8988T (cell line): ENCODE measurements at places on chromosomes 7 and 10.

DNA sequence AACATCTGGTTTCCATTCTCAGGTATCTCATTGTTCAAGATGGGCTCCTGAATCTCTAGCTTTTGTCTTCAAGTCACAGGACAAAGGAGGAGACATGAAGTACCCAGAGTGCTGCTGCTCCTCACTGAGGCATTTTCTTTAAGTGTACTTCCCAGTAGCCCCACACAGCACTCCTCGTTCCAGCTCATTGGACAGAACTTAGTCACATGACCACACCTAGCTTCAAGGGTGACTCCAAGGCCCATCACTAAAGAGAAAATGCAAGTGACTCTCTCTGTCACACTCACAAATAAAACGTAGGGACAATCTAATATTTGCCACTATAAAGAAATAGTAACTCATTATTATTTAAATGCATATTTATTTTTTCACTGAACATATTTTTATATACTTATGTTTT is 58.3 kb upstream of the NEUROD6 start:
- DNase-seq, result no peak

- DNase-seq, result no peak
These were observed 107.1 kb downstream of the INPP5A start for GRCh38 chr10:132644527-132645246.

DNA sequence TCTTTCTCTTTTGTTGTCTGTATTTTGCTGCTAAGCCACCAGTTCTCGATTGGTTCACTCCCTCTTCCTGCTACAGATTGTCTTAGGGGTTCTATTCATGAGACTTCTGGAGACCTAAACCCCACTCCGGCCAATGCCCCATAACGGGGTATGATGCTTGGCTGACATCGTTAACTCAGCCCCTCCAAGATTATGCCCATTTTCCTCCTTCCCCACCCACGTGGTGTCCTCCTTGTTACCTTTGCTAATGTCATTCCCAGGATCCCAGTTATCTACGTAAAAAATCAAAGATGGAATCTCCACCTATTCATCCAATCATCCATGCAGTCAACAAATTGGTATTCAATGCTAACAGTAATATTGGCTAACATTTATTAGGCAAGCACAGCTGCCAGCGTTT is 228.3 kb downstream of the CAMK1D start:
- DNase-seq, result no peak

DNA sequence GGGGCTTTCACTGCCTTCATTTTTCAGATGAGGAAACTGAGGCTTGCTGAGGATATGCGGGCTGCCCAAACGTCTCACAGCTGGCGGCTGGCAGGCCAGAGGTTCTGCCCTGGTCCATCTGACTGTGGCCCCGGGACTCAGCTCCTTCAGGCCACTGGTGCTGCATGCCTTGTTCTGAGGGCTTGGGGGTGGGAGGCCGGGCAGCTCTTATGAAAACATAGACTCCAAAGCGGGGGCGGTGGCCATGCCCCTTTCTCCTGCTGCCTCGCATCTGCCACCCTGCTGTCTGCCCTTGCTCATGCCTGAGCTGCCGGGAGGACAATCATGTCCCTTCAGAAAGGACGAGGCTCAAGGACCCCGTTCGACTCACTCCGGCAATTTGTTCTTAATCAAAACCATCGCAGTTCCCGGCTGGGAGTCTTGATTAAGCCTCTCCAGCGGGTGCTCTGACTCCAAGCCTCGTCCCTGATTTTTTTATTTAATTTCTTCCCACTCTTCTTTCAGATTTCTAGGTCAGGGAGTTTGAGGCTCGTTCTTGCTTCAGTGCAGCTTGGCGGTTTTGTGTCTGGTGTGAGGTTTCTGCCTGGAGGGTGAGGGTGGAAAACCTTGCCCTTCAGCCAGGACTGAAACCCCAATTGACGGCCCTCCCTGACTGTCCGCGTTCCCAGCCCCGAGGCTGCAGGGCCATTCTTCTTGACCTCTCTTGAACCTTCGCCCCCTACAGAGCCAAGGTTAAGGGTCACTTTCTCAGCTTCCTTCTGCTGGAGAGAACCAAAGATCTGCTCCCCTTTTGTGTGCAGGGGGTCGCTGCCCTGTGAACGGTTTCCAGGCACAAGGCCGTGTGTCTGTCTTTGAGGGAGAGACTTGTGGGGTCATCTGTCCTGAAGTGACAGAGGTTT is 120.8 kb downstream of the DNAJB6 start:
- no peak for DNase-seq

- peak; percentile 15 for DNase-seq
These were observed 1.2 kb downstream of the TSPAN12 start for GRCh38 chr7:120856621-120857352.

DNA sequence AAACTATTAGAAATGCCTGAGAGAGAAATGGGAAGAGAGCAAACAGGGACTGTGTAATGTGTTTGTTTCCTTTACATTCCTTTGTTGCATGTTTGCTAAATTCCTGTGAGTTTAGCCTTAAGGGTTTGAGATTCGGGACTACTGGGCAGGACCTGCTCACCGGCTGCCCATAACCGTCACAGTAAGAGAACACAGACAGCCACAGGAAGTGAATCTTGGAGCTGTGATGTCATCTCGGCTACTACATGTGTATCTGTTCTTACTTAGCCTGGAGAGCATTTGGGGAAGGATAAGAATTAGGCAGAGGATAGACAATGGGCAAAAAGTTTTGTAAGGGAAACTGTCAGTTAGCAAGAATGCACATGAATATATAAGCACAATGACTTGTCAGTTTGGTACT is 485.1 kb upstream of the KLF6 start:
- no peak for DNase-seq

- no peak for DNase-seq
These were observed 683.1 kb upstream of the POM121L12 start for GRCh38 chr7:52352013-52352981.

DNA sequence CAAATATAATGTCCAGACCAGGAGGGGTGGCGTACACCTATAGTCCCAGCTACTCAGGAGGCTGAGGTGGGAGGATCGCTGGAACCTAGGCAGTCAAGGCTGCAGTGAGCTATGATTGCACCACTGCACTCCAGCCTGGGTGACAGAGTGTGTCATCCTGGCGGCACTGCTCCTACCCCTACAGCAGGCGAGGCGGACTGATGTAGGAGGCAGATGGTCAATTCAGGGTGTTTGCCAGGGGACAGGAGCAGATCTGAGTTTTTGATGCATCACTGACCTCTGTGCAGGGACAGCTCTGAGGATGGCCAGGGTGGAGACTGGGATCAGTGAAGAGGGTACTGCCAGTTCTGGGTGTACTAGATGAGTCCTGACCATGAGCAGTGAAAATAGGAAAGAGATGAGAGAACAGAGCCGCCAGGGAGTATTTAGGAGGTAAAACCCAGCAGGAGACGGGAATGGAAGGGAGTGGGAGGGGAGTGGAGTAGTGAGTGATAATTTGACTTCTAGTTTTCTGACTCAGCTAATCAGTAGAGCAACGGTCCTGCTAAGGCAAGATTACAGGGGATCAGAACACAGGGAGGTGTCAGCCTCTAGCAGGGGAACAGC is 75.3 kb downstream of the HIP1 start:
- no peak for DNase-seq

GRCh38 chr10:96254976-96255375 is 16.4 kb downstream of the BLNK start:
- DNase-seq, result no peak

DNA sequence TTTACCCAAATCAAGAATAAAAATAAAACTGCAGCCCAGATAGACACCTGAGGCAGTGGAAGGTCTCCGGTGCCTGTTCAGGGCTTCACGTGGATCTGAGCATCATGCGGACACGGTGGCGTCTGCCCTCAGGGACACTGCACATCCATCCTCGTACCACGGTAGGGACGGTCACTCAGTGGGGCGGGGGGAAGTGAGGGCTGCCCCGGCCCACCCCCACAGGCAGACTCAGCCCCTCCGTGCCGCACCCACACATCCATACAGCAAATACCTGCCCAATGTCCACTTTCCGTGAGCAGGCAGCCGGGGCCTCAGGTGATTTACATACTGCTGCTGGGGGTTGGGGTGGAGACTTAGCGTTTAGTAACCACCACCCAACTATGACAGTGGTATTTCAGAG is 207.8 kb downstream of the DIP2C start:
- DNase-seq, result no peak

- no peak for DNase-seq
These were observed 117.2 kb upstream of the KLF6 start for GRCh38 chr10:3902054-3902808.

DNA sequence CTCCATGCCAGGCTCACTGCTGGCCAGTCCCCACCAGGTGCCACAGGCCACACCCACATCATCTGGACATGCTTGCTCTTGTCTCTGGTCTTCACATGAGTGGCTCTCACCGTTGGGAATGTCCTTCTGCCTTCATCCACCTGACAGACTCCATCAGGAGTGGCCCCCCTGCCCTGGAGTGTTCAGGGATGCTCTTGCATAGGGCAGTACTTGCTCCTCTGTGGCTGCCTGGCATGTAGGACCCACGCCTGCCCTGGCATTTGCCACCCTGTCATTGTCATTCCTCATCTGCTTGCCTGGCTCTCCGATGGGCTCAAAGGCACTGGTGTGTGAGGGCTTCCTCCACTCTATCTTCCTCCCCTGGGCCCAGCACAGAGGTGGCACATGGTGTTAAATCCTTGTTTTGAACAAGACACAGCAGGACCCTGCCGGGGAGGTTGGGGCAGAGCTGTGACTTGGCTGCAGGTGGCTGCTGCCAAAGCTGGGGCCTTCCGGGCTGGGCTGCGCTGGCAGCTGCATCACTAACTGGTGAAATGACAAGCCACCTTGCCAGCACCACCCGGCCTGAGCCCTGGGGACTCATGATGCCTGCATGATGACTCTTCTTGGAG is 1.8 kb downstream of the SH2D4B start:
- no peak for DNase-seq

- DNase-seq, result no peak
These were observed 48.4 kb upstream of the SEMA3C start for GRCh38 chr7:80967071-80967916.

- no peak for DNase-seq
These were observed 155.9 kb upstream of the ASAH2 start for GRCh38 chr10:50407076-50407801.
